RPMI8226 (cell line): ENCODE measurements at places on chromosomes 6 and 20.

- DNase-seq: no peak
Observed at GRCh38 chr20:5614506-5614905, 135.7 kb upstream of the SHLD1 start.

DNA sequence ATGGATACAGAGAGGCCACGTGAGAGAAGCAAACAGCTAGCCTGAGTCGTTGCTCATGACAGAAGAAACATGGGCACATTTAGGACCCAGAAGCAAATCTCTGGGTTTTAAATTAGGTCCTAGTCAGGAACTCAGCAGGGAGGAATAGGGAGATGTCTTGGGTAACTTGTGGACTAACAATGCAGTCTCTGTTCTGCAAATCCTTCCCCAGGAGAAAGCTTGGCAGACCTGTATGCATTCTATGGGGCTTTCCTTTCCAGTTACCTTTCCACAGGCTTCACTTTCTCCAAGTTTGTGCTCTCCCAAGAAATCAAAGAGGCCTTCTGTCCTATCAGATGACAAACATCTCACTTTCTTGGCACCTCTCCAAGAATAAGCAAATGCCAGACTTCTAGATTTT lies 47.2 kb upstream of the PLCB4 start:
- no peak for DNase-seq

- DNase-seq: no peak
Observed at GRCh38 chr6:161082215-161082614, 90.6 kb downstream of the MAP3K4 start.

DNA sequence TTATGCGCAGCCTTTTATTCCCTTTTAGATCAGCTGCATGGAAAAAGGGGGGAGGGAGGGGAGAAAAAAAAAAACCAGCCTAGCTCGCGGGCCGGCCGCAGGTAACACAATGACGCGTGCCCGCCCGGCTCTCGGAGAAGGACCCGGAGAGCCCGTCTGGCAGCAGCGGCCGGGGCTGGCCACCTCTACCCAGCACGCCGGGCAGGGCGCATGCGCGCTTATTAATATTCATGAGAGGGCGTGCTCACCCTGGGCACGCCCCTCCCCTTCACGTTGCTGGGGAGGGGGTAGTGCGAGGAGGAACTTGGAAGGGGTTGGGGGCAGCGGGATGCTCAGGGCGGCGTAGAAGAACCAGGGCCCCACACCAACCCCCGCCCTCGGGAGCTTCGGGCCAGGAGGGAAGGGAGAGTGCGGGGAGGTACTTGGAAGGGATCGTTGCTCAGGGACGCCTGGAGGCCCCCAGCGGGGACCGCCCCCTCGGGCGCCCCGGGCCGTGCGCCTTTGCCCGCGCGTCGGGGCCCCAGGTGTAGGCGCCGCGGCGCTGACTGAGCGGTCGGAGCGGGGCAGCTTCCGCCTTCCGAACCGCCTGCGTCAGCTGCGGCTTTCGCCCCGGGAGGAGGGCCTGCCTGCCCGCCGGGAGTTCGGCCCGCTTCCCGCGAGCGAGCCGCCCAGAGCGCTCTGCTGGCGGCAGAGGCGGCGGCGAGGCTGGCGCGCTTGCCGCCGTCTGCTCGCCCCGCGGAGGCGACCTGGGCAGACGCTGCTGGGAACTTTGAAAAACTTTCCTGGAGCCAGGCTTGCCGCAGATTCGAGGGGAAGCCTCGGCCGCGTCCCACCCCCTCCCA lies at the start of gene JAG1:
Gene JAG1 (minus strand): TSS at position 158 of the 842 bp plus-strand sequence. CDS start 469 bp downstream, outside the sequence.
- DNase-seq: peak; percentile 96

DNA sequence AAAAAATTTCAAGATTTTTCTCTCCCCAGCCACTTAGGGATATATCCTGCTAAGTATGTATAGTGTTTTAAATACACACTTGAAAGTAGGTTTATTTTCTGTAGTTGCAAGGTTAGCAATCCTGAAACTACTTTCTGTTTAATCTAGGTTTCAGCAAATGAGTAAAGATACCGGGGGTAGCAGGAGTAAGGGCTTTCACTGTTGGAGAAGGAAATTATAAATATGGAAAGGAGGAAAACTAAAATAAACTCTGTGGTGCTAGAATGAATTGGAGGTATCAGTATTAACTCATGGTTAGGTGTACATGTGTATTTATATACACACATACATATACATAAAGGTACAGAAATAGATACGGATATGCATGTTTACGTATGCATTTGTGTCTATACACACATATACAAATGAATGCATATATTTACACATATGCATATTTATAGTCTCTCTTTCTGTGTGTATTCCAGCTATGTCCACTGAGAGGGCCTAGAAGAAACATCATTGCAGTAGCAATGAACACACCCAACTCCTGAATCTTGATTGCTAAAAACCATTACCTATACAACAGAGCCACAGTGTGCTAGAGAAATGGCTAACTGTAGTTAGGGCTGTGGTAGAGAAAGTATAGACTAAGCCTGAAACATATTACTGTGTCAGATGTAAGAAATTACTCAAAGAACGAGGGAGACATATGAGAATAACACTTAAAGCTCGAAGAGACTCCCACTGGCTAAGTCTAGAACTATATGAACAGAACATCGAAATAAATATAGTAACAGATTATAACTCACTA lies 95.9 kb upstream of the EMILIN3 start:
- no peak for DNase-seq

- DNase-seq: no peak
Observed at GRCh38 chr20:62148908-62149314, 5.3 kb downstream of the SS18L1 start.

GRCh38 chr6:167408235-167408869 lies 83.5 kb downstream of the TTLL2 start:
- no peak for DNase-seq

DNA sequence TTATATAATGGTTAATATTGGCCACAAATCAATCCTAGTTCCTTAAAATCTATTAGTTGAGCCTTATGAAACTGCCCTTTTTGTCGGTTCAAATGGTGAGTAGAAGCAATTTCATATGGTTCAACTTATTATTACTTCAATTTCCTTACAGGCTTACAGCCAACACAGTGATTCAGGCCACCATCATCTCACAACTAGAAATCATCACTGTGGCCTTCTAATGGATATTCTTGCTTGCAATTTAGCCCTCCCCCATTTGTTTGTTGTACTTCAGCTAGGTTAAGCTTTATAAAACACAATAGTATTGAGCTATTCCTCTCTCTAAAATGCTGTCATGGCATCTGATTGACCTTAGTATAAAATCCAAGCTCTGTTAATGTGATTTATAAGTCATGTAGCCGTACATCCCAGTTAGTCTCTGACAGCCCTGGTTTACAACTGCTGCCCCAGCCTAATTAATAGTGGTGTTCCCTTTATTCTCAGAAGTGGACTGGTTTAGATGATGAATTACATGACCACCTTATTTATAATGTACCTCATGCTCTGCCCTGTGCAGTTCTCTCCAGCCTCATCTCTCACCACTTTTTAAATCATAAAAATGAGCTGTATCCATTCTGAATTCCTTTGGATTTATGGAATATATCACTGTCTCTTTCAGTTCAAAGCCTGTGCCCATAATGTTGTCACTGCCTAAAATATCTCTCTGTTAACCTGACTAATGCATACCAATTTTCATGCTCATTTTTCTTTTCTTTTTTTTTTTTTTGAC lies 36.7 kb downstream of the LAMA2 start:
- DNase-seq: no peak

DNA sequence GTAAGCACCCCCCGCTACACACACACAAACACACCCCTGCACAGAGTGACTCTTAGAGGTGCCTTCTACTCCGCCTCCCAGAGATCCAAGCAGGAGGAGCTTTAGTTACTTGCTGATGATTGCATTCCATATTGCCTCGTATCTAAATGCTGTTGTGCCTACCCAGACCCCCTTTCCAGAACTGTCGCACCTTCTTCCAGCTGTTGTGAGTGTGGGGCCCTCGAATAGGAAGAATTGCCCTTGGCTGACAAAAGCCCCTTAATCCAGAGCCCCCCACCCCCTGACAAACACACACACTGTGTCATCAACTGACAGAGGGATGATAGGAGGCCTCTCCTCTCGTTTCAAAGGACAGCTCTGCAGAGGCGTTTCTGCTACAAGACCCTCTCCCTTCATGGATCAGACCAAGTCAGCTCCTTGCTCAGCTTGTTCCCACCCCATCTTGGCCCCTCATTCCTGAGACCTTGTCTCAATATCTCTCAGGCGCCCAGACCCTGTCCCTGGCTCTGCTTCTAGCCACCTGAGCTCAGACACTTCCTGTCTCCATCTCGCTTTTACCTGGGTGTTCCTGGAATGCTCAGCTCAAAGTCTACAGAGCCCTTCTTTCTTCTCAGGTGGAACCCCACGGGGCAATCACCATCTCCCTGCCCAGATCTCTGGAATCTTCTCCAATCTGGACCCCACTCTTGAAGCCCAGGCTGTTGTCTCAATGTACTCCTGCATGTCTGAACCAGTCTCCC lies 4.0 kb upstream of the VSX1 start:
- DNase-seq: no peak

GRCh38 chr6:108736832-108737231 lies 111.4 kb upstream of the ARMC2 start:
- no peak for DNase-seq

DNA sequence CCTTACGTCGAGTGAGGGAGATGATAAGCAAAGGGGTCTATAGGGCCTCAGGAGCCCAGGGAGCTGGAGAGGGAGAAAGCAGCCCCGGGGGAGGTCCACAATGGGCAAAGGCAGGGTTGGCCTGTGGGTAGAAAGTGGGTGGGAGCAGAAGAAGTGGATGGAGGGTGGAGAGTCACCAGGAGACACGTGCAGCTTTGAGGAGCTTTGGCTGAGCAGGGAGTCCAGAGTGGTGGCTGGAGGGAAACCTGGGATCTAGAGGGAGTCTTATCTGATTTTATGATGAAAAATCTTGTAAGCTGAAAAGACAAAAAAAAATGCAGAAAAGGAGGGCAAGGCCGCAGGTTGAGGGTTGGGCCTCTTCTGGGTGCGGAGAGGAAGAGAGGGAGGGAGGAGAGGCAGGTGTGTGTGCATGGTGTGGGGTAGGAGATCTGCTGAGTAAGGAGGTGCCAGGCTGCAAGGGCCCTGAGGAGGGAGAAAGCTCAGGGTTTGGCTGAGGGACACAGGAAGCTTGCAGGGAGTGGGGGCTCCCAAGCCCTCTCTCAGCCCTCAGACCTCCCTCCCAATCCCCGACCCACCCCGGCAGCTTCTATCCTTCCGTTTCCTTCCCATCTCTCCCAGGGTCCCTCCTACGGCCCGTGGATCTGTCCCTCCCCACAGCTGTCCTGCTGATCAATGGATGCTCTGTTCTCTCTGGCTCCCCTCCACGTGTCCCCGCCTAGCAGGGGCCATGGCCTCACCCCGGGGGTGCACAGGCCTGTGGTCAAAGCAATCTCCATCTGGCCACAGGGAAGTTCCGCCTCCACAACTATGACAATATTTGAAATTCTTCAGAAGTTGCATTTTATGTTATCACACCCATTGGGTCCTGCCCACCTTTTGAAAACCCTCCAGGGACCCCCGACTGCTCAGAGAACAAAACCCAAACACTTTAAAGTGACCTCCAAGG lies 17.1 kb upstream of the BPI start:
- DNase-seq: peak; percentile 38

DNA sequence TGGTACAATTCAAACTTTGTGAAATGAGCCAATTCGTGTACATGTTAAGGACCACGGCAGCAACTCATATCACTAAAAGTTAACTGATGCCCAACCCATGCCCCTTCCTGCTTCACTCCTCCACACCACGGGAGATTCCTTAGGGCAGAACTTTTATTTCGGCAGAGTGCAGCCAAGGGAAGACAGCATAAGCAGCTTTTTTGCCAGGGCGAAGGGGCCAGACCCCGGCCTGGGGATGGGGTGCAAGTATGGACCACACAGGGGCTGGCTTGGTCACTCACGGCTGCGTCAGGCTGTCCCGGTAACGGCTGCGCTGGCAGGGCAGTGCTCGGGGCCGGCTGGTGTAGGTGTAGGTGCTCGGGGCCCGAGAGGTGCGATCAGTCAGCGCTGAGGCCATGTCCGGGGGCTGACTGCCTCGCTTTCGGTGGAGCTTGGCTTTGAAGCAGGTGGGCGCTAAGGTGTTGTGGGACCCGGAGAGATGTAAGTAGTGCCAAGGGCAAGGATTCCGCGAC lies 792 bp downstream of the RSPH3 start:
- no peak for DNase-seq

GRCh38 chr6:162699961-162700360 lies 27.6 kb downstream of the PRKN start:
- DNase-seq: no peak

DNA sequence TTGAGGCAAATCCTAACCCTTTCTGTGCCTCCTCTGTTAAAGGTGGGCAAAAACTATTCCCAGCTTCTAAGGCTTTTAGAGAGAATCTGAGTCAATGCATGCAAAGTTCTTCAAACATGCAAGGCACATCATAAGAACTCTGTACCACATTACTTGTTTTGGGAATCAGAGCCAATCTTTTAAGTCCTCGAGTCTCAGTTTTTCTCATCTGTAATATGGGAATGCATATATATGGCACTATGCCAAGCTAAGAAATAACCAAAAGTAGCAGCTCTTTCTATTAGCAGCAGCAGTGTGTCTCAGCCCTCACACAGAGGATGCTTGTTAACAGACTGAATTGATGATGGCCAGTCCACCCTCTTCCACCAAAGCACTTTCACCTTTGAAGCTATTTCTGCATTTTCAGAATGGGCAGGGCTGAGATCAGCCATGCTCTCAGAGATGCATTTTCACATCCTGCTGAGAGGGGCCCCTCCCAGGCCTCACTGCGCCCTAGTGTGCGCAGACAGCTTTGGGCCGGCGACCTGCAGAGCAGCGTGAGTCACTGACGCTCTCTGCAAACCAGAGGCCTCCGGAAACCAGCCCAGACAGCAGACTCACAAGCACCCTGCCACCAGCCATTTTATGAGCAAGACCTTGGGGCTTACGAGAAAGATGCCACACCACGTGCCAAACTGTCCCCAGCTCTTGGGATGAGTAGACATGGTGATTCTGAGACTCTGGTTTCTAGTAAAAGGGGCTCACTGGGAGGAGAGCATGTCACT lies 138.0 kb downstream of the NFATC2 start:
- DNase-seq: peak; percentile 8

- DNase-seq: no peak
Observed at GRCh38 chr6:11251553-11252360, 19.3 kb upstream of the NEDD9 start.

DNA sequence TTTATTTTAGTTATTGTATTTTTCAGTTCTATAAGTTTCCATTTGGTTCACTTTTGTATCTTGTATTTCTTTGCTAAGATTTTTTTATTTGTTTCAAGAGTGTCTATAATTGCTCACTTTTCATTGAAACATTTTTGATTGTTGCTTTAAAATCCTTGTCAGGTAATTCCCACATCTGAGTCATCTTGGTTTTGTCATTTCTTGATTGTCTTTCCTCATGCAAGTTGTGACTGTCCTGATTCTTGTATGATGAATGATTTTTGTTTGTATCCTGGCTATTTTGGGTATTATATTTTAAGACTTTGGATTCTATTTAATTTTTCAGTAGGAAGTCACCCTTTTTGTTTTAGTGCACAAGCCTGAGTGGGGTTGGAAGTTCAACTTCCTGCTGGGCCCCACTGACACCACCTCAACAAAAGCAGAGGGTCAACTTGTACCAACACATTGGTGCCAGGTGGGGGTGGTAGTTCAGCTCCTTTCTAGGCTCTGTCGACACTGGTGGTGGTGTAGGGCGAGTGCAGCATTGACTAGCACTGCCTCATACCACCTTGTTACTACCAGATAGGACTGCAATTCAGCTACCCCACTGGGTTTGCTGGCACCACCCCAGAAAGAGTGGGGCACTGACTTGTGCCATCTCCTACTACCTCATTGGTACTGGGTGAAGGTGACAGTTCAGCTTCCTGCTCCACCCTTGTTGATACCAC lies 8.8 kb downstream of the RSPH3 start:
- DNase-seq: no peak

- no peak for DNase-seq
Observed at GRCh38 chr20:10978019-10978702, 304.4 kb upstream of the JAG1 start.

GRCh38 chr6:113674075-113674474 lies 183.1 kb upstream of the MARCKS start:
- no peak for DNase-seq
